ENCODE measurements at places on chromosomes 5 and 9.
A peak's percentile ranks its signal among the peaks of the same experiment; 100 is the strongest.

DNA sequence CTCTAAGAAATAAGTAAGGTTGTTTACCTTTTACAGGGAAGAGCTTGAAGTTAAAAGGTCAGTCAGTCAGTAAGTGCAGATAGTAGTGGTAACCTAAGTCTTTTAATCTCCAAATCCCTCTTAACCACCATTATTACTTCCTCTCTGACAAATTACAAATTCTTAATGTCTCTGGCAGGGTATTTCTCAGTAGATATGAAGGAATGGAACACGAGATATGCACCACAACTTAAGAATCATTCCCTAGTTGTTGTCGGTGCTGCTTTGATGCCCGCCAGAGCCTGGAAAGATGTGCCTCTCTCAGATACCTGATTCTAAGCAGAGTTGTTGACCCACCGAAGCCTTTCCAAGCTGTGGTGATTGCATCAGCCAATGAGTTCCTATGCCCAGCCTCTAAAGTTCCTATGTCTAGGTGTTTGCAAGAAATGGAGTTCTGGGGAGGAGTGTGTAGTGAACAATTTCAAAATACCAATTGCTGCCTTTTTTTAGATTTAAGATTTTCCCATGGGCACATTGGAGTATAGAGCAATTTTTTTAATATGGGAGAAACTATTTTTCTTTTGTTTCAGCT, 78.5 kb downstream of the CD180 start:
- no peak for DNase-seq

DNA sequence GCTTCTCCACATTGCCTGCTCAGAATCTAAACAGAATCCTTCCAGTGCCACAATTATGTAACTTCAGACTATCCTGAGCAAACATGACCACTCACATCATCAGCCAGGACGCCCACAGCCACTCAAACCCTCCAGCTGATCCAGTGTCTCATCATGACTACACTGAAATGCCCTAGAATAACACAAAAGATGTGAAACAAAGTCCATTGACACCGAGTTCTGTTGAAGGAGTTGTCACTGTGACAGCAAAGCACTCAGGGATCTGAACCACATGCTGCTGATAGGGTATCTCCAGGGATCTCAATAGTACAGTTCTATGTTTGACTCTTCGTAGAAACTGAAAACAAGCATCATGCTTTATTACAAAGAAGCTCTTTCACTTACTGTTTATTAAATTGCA, 150.2 kb downstream of the GABBR2 start:
- DNase-seq: peak; percentile 78

GRCh38 chr5:167653645-167654106, 637.8 kb upstream of the WWC1 start:
- no peak for DNase-seq

GRCh38 chr5:146428658-146429057, 18.5 kb upstream of the TCERG1 start:
- no peak for DNase-seq

DNA sequence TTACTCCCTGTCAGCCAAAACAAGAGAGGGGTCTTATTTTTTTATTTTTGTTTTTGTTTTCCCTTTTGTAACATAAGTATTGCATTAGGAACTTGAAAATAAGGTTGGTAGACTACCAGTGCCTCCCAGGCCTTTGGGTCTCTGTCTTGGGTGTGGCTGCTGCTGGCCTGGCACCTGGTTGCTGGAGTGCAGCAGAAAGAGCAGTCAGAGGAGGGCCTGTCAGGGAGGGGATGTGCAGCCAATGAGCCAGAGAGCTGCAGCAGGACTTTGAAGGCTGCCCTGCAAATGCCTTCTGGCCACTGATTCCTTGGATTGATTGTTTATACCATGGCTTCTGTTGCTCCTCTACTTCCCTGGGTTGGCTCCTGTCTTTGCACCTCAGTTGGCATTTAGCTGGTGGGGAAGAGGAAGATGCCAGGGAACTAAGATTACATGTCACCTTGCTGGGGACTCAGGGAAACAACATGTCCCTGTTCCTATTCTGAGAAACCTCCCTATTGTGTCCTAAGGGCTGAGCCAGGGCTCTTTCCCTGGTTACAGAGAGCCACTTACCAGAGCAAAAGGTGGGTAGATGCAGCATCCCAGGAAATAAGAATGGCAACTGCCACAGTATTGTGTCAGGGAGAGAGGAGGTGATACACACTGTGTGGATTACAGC, 66.6 kb downstream of the ANGPTL2 start:
- DNase-seq: no peak

GRCh38 chr5:131749723-131750470, 46.9 kb downstream of the FNIP1 start:
- DNase-seq: no peak

DNA sequence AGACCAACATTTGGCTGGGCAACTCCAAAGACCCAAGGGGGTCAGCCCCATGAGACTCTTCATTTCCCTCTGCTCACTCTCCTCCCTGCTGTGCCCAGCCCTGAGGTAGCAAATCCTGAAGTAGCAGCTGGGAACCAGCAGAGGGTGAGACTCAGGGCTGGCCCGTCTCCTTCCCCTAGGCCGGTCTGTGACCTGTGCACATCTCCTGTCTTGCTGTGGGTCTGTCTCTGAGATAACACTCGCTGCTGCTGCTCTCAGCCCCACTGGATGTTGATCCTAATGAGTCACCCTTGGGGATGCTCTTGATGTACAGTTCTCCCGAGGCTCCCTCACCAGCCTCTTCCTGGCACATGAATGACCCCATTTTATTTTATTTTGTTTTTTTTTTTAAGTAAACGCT, 7.3 kb upstream of the OR2V1 start:
- no peak for DNase-seq

DNA sequence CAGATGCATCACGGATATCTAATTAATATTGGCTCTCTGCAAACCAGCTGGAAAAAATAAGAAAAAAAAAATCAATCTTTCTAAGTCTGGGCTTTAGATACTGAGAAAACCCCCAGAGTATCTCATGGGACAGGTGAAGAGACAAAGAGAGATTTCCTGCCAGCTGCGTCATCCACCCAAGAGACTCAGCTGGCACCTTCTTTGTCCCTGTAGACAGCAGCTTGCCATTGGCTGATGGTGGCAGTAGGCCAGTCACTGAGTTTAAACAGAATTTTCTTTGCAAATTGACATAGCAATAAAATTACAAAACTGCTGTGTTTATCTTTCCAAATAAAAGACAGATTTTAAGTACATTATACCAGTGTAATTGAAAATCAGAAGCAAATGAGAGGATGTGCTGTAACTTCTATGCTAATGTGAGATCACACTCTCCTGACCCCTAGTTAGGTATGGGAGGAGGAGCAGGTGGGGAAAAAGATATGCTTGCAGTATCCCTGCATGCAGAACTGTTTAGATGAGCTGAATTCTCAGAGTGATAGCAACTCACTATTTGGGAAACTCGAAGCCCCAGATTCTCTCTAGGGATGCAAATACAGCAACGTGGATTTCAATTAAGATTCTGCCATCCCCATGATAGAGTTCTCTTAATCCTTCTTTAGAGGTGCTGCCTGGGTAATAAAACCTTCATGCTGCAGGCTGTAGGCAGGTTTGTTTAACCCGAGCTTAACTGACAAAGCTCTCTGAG, 72.2 kb downstream of the NMUR2 start:
- no peak for DNase-seq

DNA sequence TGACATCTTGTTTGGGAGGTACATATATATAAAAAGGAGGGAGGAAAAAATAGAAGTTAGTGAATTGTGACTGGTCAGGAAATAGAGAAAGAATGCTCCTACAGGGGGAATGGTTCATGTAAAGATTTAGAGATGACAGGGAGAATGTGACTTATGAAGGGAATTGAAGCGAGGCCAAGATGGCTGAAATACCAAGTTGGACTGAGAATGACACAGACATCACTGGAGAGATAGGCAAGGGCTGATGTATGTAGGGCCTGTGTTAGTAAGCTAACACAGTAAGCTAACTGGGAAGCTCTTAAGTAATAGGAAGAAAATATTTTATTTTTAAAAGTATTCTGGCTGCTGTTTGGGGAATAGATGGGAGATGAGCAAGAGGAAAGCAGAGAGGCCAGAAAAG, 286.3 kb downstream of the NNT start:
- no peak for DNase-seq

DNA sequence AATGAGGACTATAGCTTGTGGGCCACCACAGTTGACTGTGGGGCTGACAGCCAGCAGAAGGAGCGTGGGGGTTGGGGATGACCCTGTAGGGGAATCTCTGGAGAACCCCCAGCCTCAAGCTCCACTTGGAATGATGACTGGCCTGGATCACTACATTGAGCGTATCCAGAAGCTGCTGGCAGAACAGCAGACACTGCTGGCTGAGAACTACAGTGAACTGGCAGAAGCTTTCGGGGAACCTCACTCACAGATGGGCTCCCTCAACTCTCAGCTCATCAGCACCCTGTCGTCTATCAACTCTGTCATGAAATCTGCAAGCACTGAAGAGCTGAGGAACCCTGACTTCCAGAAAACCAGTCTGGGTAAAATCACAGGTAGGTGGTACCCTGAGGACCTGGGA, 128.4 kb upstream of the DMRT1 start:
- no peak for DNase-seq

DNA sequence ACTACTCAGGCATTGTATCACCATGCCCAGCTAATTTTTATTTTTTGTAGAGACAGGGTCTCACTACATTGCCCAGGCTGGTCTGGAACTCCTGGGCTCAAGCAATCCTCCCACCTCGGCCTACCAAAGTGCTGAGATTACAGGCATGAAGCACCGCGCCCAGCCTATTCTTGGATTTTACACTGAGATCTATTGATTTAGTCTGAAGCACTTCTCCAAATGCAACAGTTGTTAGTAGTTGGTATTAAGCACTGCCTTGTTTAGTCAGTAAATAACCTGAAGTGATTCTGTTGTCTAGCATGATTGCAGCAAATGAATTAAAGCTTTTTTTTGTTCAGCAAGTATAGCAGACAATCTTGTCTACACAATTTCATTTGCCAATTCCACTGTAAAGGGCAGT, 8.9 kb upstream of the CCNB1 start:
- no peak for DNase-seq

DNA sequence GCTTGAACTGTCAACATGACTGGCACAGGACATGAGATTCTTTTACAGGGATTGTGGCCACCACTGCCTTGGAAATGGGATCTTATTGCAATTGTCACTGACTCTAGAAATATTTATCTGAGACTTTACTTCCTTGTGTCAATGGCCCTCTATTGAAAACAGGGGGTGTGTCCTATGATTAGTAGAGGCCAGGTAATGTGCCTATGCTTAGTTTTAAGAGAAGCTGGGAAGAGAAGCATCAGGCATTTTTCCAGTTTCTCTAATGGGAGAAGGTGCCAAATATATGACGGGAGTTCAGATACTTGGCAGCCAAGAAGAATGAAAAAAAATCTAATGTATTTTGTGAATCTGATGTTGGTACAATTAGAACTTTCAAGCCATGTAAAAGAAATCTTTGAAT, 73.9 kb upstream of the VCAN start:
- DNase-seq: no peak

DNA sequence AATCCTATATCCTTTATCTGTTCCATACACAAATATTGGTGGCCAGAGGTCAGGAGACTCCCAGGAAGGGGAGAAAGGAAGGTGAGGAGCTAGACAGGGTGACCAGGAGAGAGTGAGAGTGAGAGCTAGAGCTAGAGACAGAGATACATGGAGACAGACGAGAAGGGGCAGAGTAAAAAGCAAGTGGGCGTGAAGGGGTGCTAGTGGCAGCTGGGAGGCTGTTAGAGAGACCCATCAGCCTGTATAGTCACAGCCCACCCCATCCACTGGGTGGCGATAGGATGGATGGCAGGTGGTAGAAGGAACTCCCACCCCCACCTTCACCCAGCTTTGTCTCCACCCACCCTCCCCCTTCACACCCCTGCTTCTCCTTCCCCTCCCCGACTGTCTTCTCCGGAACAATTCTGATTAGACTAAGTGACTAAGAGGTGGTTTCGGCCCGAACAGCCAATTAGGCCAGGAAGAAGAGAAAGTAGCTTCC, 32.8 kb downstream of the PCDH1 start:
- no peak for DNase-seq

- no peak for DNase-seq
Measured at GRCh38 chr9:97807681-97808080, 45.3 kb upstream of the FOXE1 start.

GRCh38 chr5:137858223-137858916, 9.3 kb upstream of the MYOT start:
- DNase-seq: peak; percentile 64

- DNase-seq: peak; percentile 58
Measured at GRCh38 chr9:120387257-120388002, 192.5 kb downstream of the CDK5RAP2 start.

- no peak for DNase-seq
Measured at GRCh38 chr9:70428781-70429180, 14.3 kb upstream of the KLF9 start.

- DNase-seq: no peak
Measured at GRCh38 chr5:40274568-40274967, 405.1 kb upstream of the PTGER4 start.

- peak; percentile 33 for DNase-seq
Measured at GRCh38 chr5:17343675-17344074, 126.2 kb downstream of the BASP1 start.

DNA sequence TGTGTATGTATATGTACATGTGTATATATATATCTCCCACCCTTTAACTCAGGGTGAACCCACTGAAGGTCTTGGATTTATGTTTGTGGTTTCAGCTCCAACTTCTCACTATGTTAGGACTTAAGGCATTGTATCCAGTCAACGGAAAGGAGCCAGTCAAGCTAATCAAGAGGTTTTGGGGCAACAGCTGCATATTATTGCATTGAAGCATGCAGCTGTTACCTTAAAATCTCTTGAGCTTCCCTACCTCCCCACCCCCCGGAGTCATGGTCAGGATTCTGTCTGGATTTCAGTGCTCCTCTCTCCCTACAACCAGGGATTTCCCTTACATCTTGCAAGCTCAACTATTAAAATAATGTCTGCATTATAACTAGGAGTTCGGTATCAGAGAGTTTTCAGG, 399.5 kb downstream of the SPOCK1 start:
- no peak for DNase-seq

GRCh38 chr5:145449794-145450193, 385.3 kb downstream of the PRELID2 start:
- no peak for DNase-seq
